CMK (cell line): ENCODE measurements at places on chromosomes 12 and 14.

DNA sequence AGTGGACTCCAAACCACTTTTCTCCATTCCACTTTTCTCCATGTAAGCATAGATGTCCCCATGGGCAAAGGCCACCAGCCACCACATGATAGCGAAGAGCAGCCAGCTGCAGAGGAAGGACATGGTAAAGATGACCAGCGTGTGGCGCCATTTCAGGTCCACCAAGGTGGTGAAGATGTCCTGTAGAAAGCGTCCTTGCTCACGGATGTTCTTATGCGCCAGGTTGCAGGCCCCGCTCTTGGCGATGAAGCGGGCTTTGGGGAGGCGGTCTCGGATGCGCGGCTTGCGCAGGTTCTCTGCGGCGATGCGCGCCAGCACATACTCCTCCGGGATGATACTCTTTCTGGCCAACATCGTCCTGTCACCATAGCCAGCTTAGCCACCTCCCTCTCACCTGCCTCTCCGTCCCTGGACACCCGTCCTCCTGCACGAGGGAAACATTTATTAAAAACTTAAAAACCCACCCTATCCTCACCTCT lies 1.2 kb downstream of the KCNJ8 start:
- DNase-seq = no peak

GRCh38 chr12:106125351-106126095 lies 13.2 kb downstream of the NUAK1 start:
- no peak for DNase-seq

DNA sequence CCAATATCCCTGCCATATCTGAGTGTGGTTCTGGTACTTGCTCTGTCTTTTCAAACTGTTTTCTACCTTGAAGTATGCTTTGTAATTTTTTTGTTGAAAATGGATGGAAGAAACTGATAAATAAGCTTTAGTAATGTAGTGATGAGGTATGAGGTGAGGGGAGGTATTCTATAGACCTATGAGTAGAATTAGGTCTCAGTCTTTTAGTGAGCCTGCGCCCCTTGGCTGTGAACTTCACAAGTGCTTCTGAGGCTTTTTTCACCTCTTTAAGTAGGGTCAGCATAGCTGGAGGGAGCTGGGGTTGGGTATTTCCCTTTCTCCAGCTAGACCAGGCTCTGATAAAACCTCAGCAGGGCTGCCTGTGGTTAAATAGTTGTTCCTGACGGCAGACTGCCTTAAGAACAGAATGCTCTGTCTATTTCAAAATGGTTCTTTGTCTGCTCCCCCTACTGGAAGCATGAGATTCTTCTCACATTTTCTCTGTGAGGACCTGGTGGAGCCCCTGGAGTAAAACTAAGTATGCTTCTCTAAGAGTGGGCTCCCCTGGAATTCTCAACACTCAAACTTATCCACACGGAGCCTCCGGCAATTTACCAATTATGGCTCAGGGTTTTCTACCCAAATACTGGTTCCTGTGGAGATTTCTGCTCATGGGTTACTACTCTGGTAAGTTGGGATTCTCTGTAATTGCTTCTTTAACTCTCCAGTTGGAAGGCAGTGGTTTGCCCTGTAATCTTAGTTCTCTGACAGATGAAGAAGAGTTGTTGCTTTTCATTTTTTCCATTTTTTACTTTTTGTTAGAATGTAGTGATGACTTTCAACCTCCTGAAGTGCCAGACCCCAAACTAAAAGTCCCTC lies 13.1 kb downstream of the KRT5 start:
- no peak for DNase-seq

- DNase-seq = no peak
Measured at GRCh38 chr12:29241821-29242591, 92.9 kb downstream of the FAR2 start.
